Stimulated activated CD8-positive, alpha-beta memory T cell treated with anti-CD3 and anti-CD28 coated beads, Interleukin-4, amount 100 ng/mL, for 48 hours (primary cell): ENCODE measurements at places on chromosomes 7 and 10.

DNA sequence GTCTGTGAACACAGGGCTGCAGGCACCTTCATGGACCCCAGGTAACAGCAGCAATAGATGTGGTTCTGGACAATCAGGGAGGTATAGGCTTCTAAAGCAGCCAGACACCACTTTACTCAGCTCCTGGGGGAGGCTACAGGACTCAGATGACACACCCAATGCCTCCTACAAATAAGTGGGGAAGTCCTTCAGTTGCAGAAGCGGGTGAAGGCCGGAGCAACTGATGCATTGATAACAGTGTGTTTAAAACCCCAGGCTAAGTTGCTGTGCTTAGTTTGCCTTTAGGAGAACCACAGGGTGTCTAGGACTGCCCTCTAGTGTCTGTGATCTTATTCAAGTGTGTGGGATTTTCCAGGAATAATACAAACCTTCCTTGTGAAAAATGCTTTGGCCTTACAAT is 5.9 kb upstream of the ITGA8 start:
- DNase-seq, result no peak

DNA sequence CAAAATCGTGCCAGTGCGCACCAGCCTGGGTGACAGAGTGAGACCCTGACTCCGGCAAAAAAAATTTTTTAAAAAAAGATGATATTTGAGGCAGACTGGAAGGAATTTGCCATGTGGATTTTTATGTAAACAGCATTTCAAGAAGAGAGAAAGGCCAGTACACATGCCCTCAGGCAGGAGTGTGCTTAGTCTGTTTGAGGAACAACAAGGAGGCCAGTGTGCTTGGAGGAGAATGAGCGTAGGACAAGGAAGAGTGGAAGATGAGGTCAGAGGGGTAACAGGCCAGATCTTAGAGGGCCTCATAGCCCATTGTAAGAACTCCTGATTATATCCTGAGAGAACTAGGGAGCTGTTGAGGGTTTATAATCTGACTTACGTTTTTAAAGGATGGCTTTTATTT is 17.2 kb upstream of the STRIP2 start:
- no peak for DNase-seq

- peak; percentile 93 for DNase-seq
Measured at GRCh38 chr10:101018600-101019439, 12.1 kb downstream of the PDZD7 start.

GRCh38 chr7:155261031-155261985 is 36.4 kb upstream of the INSIG1 start:
- DNase-seq, result no peak

DNA sequence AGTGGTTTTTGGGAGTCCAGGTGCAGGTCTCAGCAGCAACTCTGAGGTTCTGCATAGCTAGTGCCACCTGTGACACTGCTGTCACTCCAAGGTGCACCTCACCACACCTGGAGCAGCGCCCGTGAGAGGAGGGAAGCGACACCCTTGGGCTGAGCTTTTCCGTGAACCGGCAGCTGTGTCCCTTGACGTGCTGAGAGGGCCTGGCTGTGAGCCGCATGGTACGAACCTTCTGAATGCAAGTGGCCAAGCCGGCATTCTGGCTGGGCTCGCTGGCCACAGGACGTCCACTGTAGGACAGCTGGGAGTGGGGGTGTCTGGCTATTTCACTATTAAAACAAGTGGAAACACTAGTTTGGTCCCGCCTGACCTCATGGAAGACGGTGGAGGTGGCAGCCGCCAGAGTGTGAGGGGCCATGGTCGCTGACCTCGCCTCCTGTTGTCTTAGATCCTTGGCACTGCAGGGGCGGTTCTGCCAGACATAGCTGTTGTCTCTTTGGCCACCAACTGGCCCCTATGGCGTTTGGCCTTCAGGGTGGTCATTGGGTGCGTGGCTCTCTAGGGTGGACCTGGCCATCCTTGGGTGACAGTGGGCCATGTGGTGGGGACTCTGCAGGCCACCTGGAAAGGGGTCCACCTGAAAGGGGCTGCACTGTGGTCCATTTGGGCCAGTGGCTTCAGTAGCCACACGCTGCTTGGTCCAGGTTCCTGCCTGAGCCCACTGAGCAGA is 12.9 kb downstream of the INPP5A start:
- no peak for DNase-seq

DNA sequence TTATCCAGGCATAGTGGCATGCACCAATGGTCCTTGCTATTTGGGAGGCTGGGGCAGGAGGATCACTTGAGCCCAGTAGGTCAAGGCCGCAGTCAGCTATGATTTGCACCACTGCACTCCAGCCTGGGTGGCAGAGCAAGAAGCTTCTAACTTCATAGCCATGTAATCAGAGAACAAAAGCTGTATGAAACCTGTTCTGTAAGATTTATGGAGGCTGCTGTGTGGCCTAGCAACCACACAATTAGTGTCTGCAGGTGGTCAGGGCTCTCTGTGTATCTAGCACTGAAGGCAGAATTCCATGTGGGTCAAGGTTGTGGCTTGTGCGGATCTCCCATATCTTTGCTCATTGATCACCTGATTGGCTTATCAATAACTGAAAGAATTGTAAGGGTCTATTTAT is 221.5 kb upstream of the FOXK1 start:
- no peak for DNase-seq

DNA sequence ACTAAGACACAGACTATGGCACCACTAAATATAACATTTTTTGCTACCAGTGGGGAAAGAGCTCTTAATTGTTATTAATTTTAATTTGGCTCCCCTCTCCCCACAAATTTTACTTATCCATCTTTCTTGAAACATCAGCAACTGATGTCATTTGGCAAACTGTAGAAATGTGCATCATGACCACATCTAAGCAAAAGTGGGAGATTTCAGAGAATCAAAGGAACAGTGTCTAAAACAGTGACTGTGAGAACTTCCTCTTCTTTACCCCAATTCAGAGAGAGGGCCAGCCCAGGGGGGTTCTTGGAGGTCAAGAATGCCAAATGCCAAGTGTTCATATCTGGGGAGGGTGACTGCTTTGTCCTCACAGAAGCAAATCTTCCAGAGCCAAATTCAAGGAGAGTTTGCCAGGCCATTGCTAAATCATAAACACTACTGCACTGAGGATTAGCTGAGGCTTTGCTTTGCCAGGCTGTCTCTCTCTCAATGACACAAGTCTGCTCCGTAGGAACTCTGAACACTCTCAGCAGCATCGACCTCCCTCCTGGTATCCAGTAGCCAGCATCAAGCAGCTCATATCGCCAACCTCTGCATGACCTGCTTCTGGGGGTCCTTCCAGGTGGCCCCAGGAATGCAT is 65.6 kb downstream of the ITIH5 start:
- DNase-seq, result no peak

DNA sequence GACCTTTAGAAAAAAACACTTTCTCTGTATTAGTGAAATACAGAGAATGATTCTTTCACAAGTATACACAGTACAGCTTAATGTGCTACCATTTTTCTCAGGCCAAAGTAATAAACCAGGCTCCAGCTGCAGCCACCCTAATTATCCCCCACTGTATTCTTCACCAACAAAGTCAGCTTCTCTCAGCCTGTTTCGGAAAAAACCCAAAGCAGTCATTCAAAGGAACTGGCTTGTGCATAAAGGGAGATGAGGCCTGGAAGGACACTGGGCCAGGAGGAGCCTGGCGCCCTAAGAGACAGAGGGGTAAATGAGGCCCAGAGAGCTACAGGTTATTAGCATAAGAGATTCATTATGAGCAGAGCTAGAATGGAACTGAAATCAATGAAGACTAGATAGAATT is 9.2 kb downstream of the USP54 start:
- DNase-seq, result no peak

DNA sequence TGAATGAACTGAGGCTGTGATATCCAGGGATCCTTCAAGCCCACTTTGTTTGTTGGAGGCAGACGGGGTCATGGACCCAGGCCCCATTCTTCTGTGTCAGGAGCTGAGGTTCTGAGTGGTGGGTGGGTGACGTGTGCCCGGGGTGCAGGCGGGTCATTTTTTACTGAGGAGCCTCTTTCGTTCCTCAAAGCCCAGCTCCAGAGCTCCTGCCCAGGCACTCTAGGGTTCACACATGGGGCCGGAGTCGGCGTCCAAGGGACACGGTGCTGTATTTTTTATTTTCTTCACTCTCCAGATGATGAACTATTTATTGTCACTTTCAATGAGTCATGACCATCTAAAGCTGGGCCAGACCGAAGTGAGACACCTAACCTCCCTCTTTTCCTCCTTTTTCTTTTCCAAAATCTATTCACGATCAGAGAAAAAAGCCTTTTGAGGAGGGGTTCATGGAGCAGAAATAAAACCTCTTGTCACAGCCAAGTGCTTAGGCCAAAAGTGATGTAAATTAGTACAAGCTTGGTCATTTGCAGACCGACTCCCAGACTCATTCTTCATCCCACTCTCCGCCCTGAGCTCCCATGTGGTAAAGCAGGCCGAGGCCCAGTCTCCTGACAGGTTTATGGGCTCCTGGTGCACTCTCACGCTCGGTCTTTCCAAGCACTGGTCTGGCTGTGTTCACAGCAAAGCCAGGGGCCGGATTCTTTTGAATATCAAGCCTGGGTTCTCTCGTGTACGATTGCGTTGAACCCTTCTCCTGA is 41.4 kb upstream of the PITRM1 start:
- DNase-seq, result no peak

DNA sequence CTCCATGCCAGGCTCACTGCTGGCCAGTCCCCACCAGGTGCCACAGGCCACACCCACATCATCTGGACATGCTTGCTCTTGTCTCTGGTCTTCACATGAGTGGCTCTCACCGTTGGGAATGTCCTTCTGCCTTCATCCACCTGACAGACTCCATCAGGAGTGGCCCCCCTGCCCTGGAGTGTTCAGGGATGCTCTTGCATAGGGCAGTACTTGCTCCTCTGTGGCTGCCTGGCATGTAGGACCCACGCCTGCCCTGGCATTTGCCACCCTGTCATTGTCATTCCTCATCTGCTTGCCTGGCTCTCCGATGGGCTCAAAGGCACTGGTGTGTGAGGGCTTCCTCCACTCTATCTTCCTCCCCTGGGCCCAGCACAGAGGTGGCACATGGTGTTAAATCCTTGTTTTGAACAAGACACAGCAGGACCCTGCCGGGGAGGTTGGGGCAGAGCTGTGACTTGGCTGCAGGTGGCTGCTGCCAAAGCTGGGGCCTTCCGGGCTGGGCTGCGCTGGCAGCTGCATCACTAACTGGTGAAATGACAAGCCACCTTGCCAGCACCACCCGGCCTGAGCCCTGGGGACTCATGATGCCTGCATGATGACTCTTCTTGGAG is 1.8 kb downstream of the SH2D4B start:
- no peak for DNase-seq

GRCh38 chr10:7464691-7465090 is 53.9 kb upstream of the SFMBT2 start:
- DNase-seq, result no peak
